ENCODE measurements at places on chromosomes 3 and 15. TPM values are rescaled to one million over a fixed set of nuclear protein-coding genes. Genes with fewer than 3 reads are reported as not detected.

The HDGFL3 gene
- 26.2 TPM for total RNA-seq

The THBS1 gene
- 631 TPM for total RNA-seq

The CDHR4 gene
- not detected for total RNA-seq

The GOLGA8S gene
- total RNA-seq, result under 0.01 TPM

The KBTBD13 gene
- total RNA-seq, result not detected

The NPRL2 gene
- total RNA-seq, result 27.2 TPM

The IL17RB gene
- 0.33 TPM for total RNA-seq

The UROC1 gene
- not detected for total RNA-seq

The MOBP gene
- not detected for total RNA-seq

The C3orf70 gene
- total RNA-seq, result 0.33 TPM

The MGLL gene
- total RNA-seq, result 60.1 TPM

GRCh38 chr3:138070006-138070405, 45.4 kb downstream of the DZIP1L start:
- no peak for DNase-seq

- no peak for DNase-seq
These were observed 105.5 kb downstream of the STRIT1 start for GRCh38 chr3:155188031-155188430.

GRCh38 chr3:160312014-160312624, 86.9 kb downstream of the C3orf80 start:
- DNase-seq, result no peak

- no peak for DNase-seq
These were observed 95.9 kb downstream of the TLE3 start for GRCh38 chr15:70001859-70002258.

- no peak for DNase-seq
These were observed 7.9 kb downstream of the AMOTL2 start for GRCh38 chr3:134366221-134366927.

GRCh38 chr15:64566629-64567427, 106.5 kb downstream of the ZNF609 start:
- no peak for DNase-seq

- no peak for DNase-seq
These were observed 29.2 kb downstream of the RLBP1 start for GRCh38 chr15:89192136-89192535.

GRCh38 chr3:123027292-123028232, at the start of gene SEMA5B:
TSS of gene SEMA5B (minus strand) at chr3:123027763. CDS start at chr3:122961263, 66,500 bp downstream.
- DNase-seq, result peak; percentile 20

GRCh38 chr3:156742401-156742800, 68.0 kb downstream of the TIPARP start:
- DNase-seq, result no peak

GRCh38 chr3:182812123-182812522, 18.8 kb downstream of the ATP11B start:
- DNase-seq, result no peak

DNA sequence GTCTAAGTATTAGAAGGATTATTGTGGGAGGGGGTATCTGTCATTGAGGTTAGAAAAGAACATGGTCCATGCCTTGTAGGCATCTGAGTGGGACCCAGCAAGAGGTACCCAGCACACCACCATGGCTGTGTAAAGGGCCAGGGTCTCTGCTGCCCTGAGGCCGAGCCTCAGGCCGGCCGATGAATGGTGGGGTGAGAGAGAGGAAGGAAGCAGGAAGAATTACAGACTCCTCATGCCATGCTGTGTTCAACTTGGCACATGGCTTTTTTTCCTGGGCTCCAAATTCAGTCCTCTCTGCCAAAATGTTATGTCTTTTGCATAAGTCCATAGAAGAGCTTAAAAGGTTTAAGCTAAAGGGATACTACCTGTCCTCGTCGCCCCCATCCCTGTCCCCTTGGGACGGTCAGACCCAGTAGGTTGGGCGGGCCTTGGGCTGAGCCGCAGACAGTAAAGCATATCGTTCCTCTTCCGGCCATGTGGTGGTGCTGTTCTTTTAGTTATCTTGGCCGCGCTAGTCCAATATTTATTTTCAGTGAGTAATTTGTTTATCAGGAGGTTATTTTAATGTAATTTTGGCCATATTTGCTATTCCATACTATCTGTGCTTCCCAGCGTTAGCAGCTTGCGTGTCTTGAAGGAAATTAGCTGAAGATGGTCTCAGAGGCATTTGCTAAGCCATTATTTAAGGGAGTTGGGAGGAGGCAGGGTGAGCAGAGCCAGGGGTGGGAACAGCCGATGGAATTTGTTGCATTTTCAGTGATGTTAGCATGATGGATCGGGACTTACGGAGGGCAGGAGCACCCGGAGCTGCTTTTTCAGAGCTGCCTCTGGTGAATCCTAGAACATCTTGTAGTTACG, 152.4 kb downstream of the AGBL1 start:
- DNase-seq, result peak; percentile 31

DNA sequence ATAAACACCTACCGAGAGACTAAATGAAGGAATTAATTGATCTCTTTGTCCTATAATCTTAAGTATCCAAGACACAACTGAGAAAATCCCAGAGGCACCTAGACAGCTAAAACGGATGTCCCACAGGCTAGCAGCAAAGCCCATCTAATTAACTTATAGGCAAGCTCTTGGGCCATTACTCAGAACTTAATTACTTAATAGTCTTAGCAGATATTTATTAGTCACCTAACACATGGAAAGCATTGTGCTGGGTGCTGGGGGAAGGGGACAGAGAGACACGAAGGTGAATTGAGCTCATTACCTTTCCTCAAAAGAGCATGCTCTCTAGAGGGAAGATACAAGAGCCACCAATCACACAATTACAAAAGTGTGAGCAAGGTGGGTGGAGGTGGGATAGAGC, 189.8 kb upstream of the PROK2 start:
- DNase-seq, result no peak

- no peak for DNase-seq
These were observed 30.2 kb downstream of the ITGA11 start for GRCh38 chr15:68401496-68402431.

DNA sequence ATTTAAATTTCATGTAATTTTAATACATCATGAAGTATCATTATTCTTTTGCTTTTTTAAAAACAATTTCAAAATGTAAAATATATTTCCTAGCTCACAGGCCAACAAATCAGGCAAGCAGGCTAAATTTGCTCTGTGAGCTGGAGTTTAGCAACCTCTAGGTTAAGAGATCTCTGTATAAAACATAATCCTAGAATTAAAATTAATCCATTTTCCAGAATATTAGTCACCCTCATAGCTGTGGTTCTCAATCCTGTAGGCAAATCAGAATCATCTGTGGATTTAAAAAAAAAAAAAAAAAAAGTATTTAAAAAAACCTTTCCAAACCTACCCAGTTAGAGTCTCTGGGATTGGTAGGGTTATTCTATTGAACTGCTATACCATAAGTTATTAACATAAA, 209.7 kb downstream of the MINAR1 start:
- DNase-seq, result no peak

DNA sequence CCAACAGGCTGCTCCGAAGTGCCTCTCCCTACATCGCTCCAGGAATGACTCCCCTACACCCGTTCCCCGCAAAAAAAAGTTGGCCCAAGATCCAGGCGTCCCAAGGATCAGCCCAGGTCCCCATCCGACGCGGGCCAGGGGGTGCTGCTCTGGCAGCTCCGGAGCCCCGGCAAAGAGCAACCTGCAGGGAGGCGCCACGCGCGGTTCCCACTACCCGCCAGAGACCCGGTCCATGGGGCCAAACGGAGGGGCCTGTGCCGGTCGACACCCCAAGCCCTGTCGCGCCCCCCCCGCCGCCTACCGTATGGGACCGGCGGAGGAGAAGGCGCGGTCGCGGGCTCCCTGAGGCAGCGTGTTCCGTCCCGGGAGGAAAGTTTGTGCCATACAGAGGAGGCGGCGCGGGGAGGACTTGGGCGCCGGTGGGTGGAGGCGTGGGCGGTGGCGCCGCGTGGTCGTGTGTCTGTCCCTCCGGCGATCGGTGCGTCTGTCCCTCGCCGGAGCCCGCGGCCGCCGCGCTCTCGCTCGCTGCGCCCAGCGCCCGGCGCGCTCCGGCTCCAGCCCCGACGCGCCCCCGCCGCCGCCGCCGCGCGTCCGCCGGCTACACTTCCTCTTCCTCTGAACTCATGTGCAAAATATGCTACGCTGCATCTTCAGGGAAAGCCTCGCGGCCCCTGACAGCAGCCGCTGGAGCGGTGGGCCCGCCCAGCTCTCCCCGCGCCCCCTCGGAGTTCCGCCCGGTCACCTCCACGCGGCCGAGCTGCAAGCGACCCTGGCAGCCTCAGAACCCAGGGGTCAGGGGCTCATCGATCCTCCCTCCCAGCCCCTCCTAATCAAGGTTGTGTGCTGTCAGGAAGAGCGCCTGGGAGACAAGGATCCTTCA, at the start of gene RFTN1:
RFTN1 (minus strand) TSS at position 559 of the 880 bp plus-strand sequence. CDS start 19,830 bp downstream, outside the sequence.
- DNase-seq, result peak; percentile 47

GRCh38 chr3:132784502-132785025, 62.4 kb upstream of the NPHP3 start:
- DNase-seq, result peak; percentile 34

DNA sequence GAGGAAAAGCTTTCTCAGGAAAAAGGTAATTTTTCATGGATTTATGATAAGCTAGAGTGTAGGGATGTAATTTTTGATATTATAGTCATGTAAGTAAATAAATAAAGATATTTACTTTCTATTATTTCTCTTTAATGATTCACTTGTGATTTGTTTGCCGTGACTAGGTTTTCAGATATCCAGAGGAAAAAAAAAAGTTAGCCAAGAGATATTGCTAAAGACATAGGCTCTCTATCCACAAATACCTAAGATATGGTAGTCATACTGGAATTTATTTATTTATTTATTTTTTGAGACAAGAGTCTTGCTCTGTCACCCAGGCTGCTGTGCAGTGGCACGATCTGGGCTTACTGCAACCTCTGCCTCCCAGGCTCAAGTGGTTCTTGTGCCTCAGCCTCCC, 59.9 kb downstream of the AP4E1 start:
- peak; percentile 11 for DNase-seq

- DNase-seq, result no peak
These were observed 921.3 kb upstream of the NR2F2 start for GRCh38 chr15:95409211-95409610.

DNA sequence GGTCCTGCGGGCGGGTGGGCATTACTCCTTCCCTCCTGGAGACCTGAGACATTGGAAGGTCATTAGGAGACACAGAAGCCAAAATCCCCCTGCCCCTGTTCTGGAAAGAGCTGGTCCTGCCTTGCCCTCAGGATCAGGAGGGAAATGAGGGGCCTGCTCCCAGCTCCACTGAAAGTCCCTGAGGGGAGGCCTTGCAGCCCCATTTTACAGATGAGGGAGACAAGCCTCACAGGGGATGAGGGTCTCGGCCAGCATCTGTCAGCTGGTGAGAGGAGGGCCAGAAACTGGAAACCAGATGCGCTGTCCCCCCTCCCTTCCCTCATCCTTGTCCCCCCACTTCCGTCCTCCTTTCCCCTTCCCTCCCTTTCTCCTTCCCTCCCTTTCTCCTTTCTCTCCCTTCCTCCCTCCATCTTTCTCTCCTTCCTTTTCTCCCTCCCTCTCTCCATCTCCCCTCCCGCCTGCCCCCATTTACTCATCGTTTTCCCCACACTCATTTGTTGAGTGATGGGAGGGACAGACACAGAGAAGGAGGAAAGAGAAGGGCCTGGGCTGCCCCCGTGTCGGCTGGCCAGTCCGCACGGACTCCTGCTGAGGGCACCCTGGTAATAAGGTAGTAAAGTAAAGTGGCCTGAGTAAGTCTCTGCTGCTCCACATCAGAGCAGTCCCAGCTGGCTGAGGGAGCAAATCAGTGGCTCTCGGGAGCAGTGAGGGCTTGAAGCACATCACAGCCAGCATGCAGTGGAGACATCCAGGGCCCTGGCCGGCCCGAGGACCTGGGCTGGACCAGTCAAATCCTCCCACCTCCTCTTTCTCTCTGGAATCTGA, 112.4 kb upstream of the ALDH1A3 start:
- no peak for DNase-seq

DNA sequence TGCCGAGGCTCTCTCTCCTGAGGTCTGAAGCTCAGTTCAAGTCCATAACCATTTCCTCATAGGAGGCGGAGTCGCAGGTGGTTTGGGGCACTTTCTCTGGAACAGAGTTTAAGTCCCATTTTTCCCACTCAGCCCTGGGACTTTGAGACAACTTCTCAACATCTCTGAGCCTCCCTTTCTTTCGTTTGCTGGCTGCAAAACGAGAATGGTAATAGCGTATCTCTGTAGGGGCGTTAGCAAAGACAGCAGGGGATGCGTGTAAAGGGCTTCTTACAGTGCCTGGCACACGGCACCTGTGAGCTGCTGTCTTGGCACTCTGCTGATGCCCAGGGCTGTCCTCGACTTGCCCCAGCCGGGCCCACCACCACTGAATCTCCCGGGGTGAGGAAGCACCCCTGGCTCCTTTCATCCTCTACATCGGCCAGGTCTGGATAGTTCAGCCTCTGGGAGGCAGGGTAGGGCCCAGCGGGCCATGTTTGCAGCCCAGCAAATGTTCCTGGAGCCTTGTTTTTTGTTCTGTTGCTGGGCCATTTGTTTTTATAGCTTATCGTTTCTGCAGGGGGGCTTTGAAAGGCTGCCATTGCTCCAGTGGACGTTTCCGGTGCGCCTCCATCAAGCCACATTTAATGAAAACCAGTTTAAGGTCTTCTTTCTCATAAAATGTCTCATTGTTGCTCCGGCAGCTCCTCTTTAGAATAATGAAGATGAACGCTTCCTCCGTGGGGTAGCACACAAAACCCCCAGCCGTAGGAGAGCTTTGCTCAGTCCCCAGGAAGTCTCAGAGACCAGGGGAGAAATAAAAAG, 60.0 kb upstream of the WNT5A start:
- DNase-seq, result no peak

- peak; percentile 31 for DNase-seq
These were observed 8.4 kb upstream of the ANP32A start for GRCh38 chr15:68829068-68829467.

DNA sequence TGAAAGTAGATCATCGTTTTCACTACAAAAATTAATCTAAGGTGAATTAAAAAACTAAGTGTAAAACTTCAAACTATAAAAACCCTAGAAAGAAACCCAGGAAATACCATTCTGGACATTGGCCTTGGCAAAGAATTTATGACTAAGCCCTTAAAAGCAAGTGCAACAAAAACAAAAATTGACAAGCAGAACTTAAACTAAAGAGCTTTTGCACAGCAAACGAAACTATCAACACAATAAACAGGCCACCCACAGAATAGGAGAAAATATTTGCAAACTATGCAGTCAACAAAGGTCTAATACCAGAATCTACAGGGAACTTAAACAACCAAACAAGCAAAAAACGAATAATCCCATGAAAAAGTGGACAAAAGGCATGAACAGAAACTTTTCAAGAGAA, 302.0 kb downstream of the CHST2 start:
- peak; percentile 32 for DNase-seq

DNA sequence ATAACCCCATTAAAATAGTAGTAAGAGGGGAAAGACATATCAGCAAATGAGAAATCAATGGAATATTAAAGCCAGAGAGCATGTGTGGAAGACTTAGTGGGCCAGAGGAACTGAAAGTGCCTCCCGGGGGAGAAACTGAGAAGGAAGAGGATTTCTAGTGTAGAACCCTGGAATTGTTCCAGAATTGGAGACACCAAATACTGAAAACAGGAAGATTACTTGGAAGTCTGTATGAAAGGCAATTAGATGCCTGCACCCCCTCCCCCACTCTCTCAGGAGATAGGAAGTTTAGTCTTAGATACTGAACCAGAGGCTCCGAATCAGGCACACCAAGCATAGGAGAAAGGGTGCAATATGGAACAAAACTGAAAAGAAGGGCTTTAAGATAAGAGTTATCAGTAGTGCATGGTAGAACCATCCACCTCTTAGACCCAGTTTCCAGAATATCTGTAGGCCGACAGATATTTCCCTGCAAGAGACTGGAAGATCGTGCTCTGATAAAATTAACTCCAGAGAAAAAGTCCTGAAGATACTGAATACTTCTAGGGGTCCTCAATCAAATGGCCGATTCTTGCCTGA, 32.4 kb downstream of the KLHL18 start:
- DNase-seq, result peak; percentile 13

GRCh38 chr3:190338717-190339116, 16.5 kb upstream of the CLDN1 start:
- peak; percentile 35 for DNase-seq
